NCI-H2081 treated with DMSO at 0.1 percent for 48 hours (cell line): ENCODE measurements at places on chromosomes 13 and 19.

- no peak for DNase-seq
Observed at GRCh38 chr19:39297931-39298634, 1.9 kb downstream of the IFNL1 start.

DNA sequence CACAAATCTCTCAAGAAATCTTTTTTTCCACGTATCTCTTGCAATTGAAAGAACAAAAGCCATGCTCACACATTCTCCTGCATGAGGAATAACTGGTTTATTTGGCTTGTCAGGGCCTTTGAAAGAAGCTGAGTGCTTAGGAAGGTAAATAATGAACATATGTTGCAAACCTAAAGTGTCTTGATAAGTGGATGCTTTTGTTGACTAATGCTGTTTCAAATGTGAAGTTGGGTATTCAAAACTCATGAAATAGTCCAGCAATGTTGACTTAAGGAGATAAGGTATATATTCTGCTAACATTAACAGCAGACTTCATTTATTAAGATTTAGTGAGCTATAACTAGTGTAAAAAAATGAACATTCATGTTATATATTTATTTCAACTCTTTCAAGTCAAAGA is 1792.7 kb upstream of the MIR17HG start:
- DNase-seq, result no peak

DNA sequence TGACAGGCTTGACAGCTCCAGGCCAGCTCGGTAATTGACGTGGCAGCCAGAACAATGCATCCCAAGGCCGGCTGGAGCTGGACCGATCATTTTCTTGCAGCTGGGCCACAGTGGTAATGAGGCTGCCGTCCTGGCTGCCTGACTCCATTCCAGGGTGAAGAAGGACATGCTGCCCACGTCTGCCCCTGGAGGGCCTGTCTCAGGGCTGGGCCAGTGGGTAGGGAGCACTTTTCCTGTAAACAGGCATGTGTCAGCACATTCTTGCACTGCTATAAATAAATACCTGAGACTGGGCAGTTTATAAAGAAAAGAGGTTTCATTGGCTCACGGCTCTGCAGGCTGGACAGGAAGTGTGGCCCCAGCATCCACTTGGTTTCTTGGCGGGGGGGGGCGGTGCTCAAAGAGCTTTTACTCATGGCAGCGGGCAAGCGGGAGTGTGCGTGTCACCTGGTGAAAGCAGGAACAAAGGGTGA is 38.1 kb upstream of the KCTD15 start:
- no peak for DNase-seq

GRCh38 chr19:38890686-38891085 is 8.7 kb downstream of the SIRT2 start:
- DNase-seq, result no peak

DNA sequence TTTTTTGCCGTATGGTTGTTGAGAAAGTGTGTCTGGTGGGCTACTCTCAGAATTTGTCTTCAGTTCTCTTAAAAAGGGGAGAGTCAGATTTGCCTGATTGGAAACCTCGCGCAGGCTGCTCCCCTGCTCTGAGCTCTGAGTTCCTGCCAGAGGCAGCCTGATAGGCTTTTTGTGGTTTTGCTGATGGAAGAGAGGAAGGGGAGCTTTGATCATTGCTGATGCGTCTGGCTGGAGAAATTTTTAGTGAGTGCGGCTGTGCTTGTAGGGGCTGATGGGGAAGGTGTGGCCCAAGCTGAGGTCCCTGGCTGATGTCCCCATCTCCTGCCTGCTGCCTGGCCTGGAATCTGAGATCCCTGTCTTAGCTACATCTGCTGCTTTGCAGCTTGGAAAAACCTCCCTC is 2.8 kb downstream of the CHST8 start:
- DNase-seq, result no peak
